ENCODE measurements at places on chromosomes 5 and 9.

DNA sequence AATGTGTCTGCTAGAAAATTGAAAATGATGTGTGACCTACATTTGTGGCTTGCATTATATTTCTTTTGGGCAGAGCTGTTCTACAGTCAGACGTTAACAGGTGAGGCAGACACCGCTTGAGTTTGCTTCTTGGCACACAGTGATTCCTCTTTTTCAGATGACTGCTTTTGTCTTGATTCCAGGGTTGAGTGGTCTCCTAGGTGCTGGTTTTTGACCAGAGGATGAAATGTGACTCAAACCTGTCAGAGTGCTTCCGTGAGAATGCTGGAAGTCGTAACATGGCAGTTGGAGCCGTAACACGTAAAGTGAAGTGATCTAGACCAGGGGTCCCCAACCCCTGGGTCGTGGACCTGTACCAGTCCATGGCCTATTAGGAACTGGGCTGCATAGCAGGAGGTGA is 28.3 kb upstream of the NDFIP1 start:
- DNase-seq, result no peak

- no peak for DNase-seq
These were observed 2.7 kb downstream of the SURF1 start for GRCh38 chr9:133353548-133353947.

GRCh38 chr5:109016300-109016699 is 268.6 kb downstream of the FER start:
- no peak for DNase-seq

- no peak for DNase-seq
These were observed 16.6 kb downstream of the KCNT1 start for GRCh38 chr9:135718616-135719015.

GRCh38 chr9:120331913-120332312 is 248.1 kb downstream of the CDK5RAP2 start:
- DNase-seq, result no peak

DNA sequence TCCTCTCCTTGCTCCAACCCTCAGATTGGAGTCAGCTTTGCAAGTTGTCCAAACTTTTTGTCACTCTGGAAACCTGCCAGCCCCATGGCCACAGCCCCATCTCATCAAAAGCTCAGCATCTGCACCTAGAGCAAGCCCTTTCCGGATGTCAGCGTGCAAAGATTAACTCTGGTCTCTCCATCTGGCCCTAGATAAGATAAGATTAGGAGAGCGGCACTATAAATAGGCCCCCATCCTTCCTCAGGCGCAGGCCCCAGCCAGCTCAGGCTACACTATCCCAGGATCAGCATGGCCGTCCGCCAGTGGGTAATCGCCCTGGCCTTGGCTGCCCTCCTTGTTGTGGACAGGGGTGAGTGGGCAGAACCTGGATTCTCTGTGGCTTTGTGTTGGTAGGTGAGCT is at the start of gene SPINK4:
Gene SPINK4, plus strand, starts transcription at position 247 of the 400 bp plus-strand sequence. Its CDS starts 42 bp downstream, at position 289.
- no peak for DNase-seq

- peak; percentile 64 for DNase-seq
These were observed 1.1 kb upstream of the NTRK2 start for GRCh38 chr9:84668196-84669012.

DNA sequence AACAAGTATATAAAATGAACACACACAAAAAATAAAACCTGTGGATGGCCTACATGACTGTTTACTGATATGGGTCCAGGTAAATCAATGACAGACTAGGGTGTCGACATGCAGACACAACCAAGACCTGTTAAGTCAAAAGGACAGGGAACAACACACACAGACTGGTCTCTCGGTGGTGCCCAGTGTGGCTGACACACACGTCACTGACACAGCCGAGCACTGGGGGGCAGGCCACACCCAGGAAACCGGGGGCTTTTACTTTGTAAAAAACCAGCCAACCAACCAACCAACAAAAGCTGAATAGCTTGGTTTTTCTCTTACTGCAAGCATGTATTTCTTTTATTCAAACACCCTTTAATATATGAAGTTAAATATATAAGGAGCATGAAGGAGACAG is 5.0 kb downstream of the FAM163B start:
- DNase-seq, result no peak

DNA sequence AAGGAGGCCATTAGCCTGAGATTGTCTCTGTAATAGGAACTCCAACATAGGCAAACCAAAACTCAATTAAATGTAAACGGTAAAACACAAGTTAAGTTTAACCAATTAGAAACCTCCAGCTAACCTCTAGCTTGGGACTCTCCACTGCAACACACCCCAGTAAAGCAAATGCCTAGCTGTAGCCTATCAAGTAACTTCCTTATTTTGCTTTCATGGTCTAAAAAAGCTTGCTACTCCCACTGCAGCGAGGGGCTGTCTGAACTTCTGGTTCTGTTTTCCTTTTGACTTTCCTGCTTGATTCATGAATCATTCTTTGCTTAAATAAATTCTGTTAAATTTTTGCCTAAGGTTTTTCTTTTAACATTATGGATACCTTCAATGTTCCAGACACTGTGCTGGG is 24.4 kb upstream of the C5orf46 start:
- no peak for DNase-seq
